Endothelial cell of umbilical vein (primary cell): ENCODE measurements at places on chromosomes 3 and 15. TPM values are rescaled to one million over a fixed set of nuclear protein-coding genes. Genes with fewer than 3 reads are reported as not detected.

- no peak for DNase-seq
Measured at GRCh38 chr3:134839990-134840389, 44.9 kb downstream of the EPHB1 start.

GRCh38 chr3:57184526-57184925 is 15.3 kb downstream of the HESX1 start:
- no peak for DNase-seq

GRCh38 chr3:12464181-12464580 is 20.1 kb upstream of the TSEN2 start:
- no peak for DNase-seq

The PTX3 gene
- 122 and 131 TPM in 2 replicates for polyA plus RNA-seq

- DNase-seq: peak; percentile 53
Measured at GRCh38 chr15:101209285-101209845, 42.5 kb downstream of the CHSY1 start.

The APH1B gene
- 14.0 and 14.6 TPM in 2 replicates for polyA plus RNA-seq

DNA sequence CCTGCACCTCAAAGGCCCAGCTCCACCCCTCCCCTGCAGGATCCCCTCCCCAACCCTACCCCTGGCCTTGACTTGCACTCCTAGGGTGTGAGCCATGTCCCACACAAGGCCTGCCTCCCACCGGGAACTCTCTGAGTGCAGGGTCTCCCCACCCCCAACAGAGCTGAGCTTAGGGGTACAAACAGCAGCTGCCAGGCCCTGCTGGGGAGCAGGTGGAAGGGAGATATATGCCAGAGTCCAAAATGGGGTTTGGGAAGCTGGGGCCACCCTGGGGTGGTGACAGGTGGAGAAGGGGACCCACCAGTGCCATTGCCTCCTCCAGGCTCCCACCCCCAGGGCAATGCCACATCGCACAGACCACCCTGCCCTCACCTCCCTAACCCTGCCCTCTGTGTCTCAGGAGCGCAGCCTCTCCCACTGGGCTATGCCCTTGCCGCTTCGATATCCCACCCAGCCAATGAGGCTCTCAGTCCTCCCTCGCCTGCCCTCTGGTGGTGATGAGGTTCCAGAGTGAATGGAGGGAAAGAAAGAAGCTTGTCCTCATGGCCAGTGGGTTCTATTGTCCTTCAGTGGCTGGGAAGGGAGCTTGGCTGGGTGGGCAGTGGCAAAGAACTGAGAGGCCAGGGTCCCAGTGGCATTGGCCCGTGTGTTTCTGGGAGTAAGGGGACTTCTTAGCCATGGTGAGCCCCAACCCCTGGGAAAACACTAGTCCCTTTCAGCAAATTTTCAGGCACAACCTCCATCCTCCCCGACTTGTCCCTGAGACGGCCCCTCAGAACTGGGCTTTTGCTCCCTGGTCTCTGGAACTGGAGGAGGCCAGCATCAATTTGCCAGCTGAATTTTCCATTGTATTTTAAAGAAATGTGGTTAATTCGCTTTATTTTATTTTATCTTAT is 46.8 kb downstream of the CYP11A1 start:
- peak; percentile 37 for DNase-seq

The RBMS3 gene
- 13.6 and 16.3 TPM in 2 replicates for polyA plus RNA-seq

DNA sequence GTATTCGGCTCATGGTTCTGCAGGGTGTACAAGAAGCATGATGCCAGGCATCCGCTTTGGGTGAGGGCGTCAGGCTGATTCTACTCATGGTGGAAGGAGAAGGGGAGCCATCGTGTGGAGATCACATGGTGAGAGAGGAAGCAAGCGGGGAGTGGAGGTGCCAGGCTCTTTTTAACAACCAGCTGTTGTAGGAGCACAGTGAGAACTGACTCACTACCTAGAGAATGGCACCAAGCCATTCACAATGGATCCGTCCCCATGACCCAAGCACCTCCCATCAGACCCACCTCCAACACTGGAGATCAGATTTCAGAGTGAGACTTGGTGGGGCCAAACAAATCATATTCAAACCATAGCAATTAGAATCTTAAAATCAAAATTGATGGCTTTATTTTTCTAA is 259.8 kb upstream of the CTDSPL start:
- no peak for DNase-seq

DNA sequence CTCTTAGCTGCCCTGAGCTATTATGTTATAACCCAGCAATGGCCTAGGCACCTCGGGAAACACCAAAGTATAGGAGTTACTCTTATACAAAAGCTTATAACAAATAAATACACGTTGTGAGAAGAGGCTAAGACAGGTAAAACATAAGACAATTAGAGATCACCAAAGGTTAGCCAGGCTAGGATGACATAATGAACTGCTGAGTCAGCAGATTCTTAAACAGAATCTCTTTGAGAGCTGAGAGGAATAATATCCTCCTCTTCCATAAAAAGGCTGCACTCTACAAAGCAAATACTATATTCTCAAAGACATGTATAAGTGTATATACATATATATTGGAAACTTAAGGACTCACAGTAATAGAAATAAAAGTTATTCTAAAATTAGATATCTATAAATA is 37.2 kb downstream of the GOLIM4 start:
- no peak for DNase-seq

The LSAMP gene
- not detected in 2 replicates for polyA plus RNA-seq

GRCh38 chr3:159821736-159822135 is 166.9 kb upstream of the IL12A start:
- DNase-seq: no peak

The ZBTB47 gene
- polyA plus RNA-seq: 10.6 and 13.2 TPM in 2 replicates

- DNase-seq: peak; percentile 98
Measured at GRCh38 chr3:143001369-143002082, at the start of gene U2SURP. Gene U2SURP, plus strand, starts transcription at chr3:143001570. Its CDS starts 59 bp downstream, at chr3:143001629.

The OR5K2 gene
- not detected in 2 replicates for polyA plus RNA-seq

- DNase-seq: no peak
Measured at GRCh38 chr15:64163659-64164362, 989 bp upstream of the PPIB start.

DNA sequence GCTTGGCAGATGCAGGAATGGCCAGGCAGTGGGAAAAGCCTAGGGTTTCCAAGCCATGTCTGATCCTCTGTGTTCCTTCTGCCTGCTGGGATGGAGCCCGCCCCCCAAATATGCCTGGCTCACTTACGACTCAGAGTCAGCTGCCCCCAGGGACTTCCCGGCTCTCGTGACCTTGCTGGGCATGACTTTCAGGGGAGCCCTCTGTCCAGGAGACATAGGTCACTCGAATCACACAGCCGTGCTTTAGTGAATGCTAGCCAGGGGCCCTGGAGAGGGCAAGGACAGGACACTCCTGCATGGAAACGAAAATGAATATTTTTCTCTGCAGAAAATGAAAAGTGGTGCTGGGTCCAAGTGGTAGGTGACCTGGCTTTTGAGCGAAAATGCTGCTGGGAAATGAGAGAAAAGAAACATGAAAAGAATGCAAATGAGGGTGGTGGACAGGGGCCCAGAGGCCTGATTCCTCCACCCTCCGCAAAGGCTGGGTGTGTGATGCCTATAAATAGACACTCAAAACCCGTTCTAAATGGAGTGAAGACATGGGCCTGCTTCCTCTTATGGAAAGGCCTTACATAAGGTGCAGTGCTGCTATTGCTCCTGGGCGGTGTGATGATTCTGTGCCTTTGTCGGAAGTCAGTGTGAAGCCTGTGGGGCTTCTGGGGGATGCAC is 107.4 kb downstream of the APBA2 start:
- DNase-seq: no peak

The UCN2 gene
- polyA plus RNA-seq: 0.05 and 0.11 TPM in 2 replicates

DNA sequence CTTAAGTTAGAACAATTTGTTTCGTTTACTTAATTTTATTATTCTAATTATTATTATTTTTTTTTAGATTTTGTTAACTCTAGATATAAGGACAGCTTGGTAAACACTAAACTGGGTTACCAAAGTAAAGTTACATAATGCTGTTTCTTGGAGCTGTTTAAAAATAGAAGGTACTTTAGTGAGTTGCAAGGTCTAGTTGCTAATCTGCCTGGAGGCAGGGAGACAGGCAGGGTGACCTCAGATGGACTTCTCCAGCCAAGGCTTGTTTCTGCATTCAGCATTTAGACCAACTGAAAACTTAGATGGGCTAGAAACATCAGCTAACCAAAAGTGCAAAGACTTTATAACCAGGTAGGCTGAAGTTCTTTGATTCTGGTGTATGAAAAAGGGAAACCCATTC is 336.4 kb upstream of the GRM7 start:
- DNase-seq: no peak

The U2SURP gene
- 8.0 and 12.6 TPM in 2 replicates for polyA plus RNA-seq

The PDCD6IP gene
- polyA plus RNA-seq: 106 and 161 TPM in 2 replicates

DNA sequence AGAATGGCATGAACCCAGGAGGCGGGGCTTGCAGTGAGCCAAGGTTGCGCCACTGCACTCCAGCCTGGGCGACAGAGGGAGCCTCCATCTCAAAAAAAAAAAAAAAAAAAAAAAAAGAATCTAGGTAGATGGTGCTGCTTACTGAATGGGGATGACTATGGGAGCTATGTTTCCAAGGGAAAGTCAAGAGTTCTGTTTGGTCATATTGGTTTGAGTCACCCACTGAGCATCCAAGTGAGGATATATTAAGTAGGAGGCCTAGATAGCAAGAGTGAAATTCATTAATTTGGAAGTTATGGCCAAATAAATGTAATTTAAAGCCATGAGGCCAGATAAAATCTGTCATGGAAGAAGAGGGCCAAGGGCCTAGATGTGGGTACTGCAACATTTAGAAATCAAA is 9.0 kb upstream of the UACA start:
- DNase-seq: no peak

GRCh38 chr3:70315021-70315420 is 2.6 kb upstream of the MDFIC2 start:
- DNase-seq: no peak

The UROC1 gene
- not detected in 2 replicates for polyA plus RNA-seq

DNA sequence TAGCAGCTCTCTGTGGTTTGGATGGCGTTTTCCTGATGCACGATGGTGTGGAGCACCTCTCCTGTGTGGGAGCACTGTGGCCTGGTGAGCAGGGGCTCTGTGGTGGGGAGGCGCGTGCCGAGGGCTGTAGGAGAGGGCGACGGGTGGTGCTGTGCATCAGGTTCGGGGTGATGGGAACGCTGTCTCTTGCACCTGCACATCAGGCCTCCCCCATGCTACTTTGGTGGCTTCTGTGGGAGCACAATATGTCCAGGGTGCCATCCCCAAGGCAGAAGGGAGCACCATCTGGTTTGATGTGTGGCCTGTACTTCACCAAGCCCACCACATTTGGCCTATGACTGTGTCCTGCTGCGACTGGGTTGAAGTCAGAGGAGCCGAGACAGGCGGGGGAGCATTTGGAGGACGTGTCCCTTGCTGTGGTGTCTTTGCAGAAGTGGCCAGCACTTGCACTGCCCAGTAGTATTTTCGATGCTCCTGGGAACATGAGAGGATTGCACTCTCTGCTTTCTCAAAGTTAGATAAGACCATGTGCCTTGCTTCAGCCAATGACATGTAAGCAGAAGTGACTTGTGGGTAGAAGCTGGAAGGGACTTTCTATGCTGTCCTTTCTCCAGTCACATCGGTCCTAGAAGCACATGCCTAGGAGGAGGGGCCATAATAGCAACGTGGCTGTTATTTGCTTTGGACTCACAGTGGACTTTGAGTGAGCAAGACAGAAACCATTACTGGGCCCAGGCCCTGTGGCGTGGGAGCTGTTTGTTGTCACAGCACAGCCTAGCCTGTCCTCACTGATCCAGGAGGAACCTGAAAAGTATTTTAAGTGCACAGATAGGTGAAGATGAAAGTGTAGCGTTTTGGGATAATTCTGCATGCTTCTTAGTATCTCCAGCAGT is 72.1 kb downstream of the APBA2 start:
- DNase-seq: no peak

The RASL12 gene
- polyA plus RNA-seq: not detected in 2 replicates

The ATP8B4 gene
- 0.08 TPM in 1 of 2 replicates, not detected in the other for polyA plus RNA-seq

The GPR87 gene
- polyA plus RNA-seq: not detected in 2 replicates

DNA sequence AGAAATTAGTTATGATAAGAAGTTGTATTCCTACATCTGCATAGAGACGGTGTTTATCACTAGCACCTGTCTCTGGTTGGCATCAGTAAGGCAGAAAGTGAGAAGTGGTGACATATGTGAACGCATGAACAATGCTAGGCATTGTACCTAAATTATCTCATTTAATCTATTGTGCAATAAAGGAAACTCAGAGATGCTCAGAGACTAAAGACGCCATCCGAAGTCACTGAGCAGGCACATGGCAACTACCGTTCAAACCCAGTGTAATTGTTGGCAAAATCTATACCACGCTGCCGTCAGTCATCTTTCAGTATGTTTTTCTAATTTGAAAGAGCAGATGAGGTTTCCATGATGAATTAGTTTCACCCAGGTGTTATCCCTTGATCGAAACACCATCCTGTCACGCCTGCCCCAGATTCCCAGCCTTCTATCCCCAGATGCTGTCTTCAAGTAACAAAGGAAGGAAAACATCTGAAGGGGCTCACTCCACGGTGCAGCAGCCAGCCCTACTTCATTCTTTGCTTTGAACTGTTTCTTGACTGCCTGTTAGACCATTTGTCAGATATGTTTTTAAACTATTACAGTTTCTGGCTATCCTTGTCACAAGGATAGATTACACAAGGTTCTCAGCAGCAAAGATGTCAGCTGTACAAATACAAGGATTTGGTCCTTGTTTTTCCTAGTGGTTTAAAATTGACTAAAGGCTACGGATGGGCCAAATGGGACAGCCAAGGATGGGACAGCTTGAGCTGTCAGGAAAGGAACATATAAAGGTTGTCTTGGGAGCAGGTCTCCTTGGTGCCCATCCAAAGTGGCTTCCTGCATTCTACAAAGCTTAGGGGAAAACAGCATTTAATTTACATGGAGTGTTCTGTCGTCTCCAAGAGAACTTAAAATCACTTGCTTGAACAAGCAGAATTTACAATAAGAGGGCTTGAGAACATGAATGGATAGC is 99.1 kb downstream of the TMEM108 start:
- DNase-seq: no peak

GRCh38 chr3:56855856-56856512 is 54.2 kb upstream of the ARHGEF3 start:
- DNase-seq: peak; percentile 67

DNA sequence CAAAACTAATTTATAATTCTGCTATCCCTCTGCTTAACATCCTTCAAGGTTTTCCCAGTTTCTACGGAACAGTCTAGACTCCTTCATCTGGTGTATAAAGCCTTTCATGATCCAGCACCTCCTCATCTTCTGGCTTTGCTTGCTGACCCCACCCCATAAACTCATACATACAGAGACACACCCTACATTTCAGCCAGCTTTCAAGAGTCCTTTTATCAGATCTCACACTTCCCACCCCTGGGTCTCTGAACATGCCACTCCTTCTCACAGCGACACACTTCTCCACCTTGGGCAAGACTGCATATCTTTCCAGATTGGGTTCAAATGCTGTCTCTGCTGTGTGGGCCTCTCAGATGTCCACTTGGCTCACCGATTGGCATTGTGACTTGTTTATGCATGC is 166.8 kb upstream of the LPP start:
- no peak for DNase-seq

GRCh38 chr3:56303487-56303886 is 164.8 kb downstream of the ERC2 start:
- DNase-seq: peak; percentile 91

The CCDC13 gene
- polyA plus RNA-seq: 0.24 and 0.36 TPM in 2 replicates

The ABHD6 gene
- polyA plus RNA-seq: 7.5 and 8.3 TPM in 2 replicates

GRCh38 chr3:44892689-44893088 is 18.3 kb downstream of the TGM4 start:
- DNase-seq: no peak

The APOD gene
- polyA plus RNA-seq: 2.2 and 3.1 TPM in 2 replicates

- no peak for DNase-seq
Measured at GRCh38 chr15:71501344-71502076, 308.8 kb upstream of the NR2E3 start.

The SYNPR gene
- not detected in 2 replicates for polyA plus RNA-seq
